ENCODE measurements at places on chromosomes 5 and 9.

GRCh38 chr5:150158170-150158949 is 2.7 kb upstream of the PDGFRB start:
- no peak for DNase-seq

GRCh38 chr9:119349351-119349825 is 19.8 kb downstream of the BRINP1 start:
- DNase-seq: no peak

DNA sequence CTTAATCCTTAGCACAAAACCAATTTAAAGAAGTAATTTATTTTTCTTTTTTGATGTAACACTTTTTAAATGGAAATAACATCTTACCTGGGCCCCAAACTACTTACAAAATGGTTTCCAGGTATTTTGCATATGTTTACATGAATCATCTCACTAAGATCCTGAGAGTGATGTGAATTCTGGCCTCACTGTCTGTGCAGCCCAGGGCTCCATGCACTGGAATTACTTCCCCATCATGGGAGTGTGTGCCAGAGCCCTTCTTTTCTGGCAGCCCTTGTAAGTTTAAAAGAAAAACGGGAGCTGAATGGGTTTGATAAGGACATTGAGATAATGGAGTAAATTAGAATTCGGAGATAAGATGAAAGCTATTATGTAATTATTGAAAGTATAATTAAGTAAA is 12.2 kb upstream of the F2R start:
- no peak for DNase-seq

- no peak for DNase-seq
These were observed 106.0 kb upstream of the PTPN3 start for GRCh38 chr9:109604131-109604530.

DNA sequence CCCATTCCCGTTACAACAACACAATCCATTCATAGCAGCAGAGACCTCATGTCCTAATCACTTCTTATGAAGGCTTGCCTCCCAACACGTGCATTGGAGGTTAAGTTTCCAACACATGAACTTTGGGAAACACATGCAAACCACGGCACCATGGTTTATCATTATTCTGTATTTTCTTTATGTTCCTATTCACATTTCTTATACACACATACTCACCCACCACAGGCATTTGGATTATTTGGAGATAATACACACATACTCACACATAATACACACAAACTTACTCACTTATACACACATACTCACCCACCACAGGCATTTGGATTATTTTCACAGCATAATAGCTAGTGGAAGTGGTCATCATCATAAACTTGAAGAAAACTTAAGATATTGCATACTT is 75.6 kb downstream of the C7 start:
- DNase-seq: no peak

DNA sequence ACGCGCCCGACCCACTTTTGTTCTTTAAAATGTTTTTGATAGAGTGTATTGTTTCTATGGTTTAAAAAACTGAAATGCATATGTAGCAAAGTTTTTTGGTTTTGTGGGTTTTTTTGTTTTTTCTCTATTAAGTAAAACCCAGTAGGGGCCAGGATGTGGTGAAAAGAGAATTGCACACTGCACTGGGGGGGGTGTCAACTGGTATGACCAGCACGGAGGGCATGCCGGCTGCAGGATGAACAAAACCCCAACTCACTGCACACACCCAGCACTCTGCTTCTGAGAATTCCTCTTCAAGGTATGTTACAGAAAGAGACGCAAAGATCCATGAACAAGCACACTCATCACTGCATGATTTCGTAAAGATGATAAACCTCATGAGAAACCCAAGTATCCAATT is 75.0 kb downstream of the STK10 start:
- peak; percentile 21 for DNase-seq

DNA sequence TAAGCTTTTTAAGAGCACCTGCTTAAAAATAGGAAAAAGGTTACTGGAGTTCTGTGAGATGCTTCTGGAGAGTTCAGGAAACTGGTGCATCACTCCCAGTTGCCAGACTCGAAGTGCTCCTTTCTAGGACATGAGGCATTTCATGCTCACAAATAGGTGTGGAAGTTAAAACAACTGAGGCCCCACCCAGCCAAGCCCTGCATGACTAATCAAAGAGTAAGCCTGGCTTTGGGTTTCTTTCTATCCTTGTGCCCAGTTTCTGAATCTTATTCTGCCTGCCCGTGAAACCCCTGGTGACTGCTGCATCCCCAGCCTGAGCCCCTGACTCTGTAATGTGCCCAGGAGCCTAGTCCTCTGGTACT is 7.7 kb downstream of the SPINK9 start:
- DNase-seq: no peak

GRCh38 chr9:89863837-89864236 is 259.0 kb downstream of the GADD45G start:
- DNase-seq: no peak

GRCh38 chr5:31962351-31962751 is 211.8 kb downstream of the GOLPH3 start:
- no peak for DNase-seq

DNA sequence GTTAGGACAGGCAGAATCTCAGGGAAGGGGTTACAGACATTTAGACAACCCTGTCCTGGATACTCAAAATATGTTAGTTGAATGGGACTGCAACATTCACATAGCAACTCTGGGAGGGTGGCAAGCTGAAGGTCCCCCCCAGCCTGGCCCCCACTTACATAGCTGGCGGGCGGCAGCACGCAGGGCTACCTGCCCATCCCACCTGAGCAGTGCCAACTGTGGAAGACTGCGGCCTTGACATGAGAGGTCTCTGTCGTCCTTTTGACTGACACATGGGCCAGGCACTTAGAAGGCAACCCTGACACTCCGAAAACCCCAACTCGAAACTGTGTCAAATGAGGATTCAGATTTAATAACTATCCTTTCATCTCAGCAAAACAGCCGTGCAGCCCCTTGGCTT is 16.5 kb downstream of the PAX5 start:
- DNase-seq: no peak

DNA sequence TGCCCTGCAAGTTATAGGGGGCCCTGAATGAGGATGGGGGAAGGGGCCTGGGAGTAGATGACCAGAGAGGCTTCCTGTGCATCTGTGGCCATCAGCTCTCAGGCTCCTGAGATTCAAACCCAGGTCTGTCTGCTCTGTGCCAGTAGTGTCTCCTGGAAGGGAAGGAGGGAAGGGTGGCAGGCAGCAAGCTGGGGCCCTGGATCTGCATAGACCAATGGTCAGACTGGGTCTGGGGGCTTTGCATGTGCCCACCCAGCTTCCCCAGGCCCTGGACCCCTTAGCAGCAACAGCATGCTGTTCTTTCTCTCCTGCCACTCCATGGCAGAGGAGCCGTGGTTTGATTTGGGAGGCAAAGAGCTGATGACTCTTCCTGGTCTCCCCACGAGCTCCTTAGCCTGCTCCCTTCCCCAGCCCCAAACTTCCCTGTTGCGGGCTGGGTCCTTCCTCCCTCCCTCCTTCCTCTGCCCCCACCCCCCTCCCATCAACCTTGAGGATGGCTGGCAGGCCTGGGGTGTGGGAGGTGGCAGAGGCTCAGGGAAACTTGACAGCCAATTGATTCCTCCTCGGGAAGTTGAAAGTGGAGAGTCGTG is 31.6 kb downstream of the DAB2IP start:
- DNase-seq: no peak

DNA sequence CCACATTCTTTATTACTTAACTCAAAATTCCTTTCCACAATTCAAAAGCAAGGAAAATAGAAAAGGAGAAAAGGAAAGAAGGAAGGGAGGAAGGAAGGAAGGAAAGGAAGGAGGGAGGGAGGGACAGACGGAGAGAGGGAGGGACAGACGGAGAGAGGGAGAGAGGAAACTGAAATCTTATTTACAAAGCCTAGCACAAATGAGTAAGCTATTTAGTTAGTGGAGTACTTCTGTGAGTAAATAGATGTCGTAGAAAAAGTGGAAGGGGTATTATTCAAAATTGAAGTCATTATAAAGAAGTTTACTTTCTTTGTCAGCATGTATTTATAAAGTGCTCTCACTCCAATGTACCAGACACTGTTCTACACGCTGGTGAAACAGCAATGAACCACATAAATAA is 177.9 kb downstream of the CETN3 start:
- no peak for DNase-seq

- DNase-seq: no peak
These were observed 52.0 kb upstream of the DAPK1 start for GRCh38 chr9:87445646-87446045.

DNA sequence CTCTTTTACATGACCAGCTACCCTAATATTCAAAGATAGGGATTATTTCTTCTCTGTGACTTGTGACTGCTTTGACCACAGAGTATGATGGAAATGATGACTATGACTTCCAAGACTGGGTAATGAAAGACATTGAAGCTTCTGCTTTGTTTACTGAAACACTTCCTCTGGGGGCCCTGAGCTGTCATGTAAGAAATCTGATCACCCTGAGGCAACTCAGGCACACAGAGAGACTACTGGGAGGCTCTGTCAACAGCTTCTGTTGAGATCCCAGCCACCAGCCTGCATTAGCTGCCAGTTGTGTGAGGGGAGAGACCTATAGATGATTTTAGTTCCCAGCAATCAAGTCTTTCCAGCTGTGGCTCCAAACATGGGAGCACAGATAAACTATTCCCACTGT is 76.5 kb downstream of the KCTD16 start:
- no peak for DNase-seq

GRCh38 chr5:97476852-97477534 is 293.9 kb upstream of the RIOK2 start:
- no peak for DNase-seq

DNA sequence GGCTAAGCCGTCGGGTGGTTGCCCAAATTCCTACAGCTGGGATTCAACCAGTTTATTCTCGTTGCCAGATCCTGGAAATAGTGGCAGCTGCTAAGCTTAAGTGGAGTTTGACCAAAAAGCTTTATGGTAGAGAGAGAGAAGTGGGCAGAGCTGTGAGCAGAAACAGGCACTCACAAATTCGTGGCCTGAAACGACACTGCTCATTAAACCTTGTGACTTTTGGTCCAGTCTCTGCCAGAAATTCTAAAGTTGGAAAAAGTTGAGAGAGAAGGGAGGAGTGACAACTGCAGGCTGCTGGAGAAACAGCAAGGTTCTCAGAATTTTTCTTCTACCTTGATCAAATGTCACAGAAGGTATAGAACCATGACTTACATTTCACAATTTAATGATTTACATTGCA is 131.5 kb downstream of the MTX3 start:
- no peak for DNase-seq

GRCh38 chr5:150642567-150642927 is 2.1 kb downstream of the SYNPO start:
- DNase-seq: no peak

GRCh38 chr5:113195251-113195650 is 218.7 kb downstream of the DCP2 start:
- no peak for DNase-seq

DNA sequence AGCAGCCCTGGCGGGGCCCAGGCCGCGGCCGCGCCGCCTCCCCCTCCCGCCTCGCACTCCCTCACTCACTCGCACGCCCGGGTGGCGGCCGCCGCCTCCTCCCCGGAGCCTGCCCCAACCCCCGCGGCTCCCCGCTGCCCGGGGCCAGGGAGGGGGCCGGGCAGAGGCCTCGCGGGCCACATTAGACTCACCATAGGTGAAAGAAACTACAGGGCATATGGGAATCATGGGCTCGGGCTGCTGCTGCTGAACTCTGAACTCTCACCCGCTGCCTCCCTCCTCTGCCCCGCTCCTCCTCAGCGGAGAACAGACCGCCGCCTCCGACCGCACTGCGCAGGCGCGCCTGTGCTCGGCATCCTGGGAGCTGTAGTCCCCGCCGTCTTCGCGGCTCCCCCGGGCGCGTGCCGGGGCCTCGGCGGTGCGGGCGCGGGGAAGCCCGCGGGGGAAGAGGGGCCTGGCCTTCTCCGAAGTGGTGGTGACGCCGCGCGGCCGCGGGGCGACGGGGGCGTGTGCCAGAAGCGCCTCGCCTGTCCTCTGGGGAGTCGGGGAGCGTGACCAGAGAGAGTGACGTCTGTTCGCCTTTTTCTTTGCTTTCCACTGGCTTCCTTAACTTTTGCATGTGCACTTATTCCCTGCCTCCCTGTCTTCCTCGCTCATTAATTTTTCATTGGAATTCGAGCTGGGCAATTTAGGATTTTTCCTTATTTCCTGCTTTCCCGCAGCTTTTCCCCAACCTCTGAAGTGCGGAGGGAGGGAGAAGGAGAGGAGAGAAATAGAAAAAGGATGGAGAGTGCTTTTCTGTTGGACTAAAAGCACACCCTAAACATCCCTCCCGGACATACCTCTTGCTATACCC is at the start of gene ZFR:
ZFR (minus strand) TSS at position 310 of the 856 bp plus-strand sequence; CDS start at position 228, 82 bp downstream.
- peak; percentile 85 for DNase-seq

- no peak for DNase-seq
These were observed 144.5 kb downstream of the GAPVD1 start for GRCh38 chr9:125405938-125406809.

DNA sequence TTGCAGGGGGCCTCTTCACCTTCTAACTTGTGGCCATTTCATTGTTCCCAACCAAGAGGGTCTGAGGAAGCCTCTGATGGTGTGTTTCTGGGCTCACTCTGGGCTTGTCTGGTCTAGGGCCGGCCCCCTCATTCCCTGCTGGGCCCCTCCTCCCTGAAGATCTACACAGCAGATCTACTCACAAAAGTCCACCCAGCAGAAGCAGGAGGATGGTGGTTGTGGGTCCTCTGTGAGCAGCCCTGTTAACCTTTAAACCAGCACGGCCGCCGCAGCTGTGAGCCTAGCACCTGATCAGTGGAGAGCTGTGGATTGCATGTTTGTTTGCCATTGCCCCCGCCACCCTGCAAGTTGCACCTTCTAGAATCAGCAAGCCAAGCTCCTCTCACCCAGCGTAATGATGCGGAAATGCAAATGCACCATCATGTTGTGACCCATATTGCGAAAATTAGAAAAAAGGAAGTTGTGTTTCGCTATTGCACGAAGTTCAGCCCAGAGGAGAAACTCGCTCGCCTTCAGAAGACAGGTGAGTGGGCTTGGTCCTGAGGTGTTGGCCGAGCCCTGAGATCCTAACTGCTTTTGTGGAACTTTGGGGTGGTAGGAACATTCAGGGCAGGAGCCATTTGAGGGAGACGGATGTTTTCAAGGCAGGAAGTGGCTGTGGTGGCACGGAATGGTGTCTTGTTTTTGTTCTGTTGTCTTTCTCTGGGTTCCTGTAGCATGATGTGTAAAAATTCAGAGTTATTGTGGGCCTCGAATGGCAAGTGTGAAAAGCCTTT is 16.7 kb downstream of the FGD3 start:
- peak; percentile 48 for DNase-seq

- DNase-seq: no peak
These were observed 82.2 kb downstream of the CACNA1B start for GRCh38 chr9:137959641-137960411.

DNA sequence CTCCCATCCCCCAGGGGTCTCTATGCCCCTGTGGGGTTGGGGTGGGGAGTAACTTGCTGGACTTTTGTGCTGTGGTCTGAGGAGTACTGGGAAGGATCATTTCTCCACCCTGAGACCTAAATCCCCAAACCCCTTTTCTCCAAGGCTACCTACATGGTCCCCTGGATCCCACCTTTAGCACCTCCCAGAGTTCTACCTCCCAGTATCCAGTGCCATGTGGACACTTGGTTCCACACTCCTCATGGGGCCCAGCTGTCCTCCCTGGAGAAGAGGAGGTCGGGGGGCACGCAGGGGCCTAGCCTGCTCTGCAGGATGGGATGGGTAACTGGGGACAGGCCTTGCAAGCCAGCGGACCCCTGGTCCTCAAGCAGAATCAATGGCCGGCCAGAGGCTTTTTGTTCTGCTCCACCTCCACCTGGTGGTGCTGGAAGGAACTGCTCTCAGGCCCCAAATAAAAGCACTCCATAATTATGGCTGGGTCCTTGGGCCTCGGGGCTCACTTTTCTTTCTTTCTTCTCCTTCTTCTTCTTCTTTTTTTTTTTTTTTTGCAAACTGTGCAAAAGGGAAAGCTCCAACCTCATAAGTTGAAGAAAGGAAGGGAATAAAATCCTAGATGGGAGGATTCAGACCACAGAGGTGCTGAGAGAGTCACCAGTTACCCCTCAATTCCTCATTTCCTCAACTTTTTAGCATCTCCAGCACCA is 68.4 kb downstream of the PSD2 start:
- peak; percentile 29 for DNase-seq
